A673 (cell line): ENCODE measurements at places on chromosomes 13 and 19. TPM values are rescaled to one million over a fixed set of nuclear protein-coding genes. Genes with fewer than 3 reads are reported as not detected.

ZIC2 gene
- 285 and 305 TPM in 2 replicates for total RNA-seq

LIG4 gene
- 9.8 and 11.1 TPM in 2 replicates for total RNA-seq

SLAIN1 gene
- 267 and 314 TPM in 2 replicates for total RNA-seq

PSG11 gene
- total RNA-seq: not detected in 2 replicates

C2CD4C gene
- total RNA-seq: 1.8 and 3.5 TPM in 2 replicates

CNN1 gene
- total RNA-seq: 0.60 TPM in 1 of 2 replicates, not detected in the other

TUBA3C gene
- not detected in 2 replicates for total RNA-seq

SIGLEC5 gene
- not detected in 2 replicates for total RNA-seq

ZNF235 gene
- total RNA-seq: 9.9 and 10.0 TPM in 2 replicates

DNA sequence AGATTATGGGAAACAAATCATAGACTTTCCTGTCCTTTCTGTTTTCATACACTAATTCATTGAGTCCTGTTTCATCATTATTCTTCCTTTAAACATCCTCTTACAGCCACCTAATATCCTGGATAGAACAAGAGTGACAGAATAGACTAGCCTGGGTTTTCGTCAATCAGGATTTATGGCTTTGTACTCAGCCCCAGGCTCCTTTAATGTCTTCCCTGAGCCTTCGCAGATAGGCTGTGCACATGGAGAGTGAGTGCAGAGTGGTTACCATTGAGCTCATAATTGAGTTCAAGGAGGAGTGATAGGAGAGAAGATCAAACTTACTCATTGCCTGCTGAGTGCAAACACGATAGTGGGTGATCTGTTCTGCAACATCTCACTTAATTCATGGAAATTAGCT is 304.9 kb downstream of the TDRD3 start:
- DNase-seq: peak; percentile 30

DNA sequence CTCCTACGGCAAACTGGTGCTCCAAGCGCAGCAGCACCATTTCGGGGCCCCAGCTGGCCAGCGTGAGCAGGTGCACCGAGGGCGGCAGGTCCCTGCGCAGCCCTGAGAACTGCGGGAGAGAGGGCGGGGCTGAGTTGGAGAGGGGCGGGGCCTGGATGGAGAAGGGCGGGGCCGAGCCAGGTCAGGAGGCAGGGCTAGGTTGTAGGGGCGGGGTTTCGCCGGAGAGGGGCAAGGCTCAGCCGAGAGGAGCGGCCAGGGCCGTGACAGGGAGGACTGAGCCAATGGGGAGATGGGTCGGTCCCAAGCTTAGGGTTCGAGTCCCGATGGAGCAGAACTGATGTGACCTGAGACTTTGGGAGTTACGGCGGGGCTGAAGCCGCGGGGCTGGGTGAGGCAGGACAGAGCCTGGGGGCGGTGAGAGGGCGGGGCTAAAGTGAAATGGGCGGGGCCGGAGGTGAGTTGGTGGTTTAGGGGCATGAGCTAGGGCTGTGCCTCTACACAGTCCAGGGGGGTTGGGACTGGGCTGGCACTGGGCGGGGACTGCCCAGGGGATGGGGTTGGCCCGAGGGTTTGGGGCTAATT is 19.0 kb downstream of the MAN2B1 start:
- peak; percentile 60 for DNase-seq

- DNase-seq: no peak
These were observed 17.3 kb downstream of the PRKCSH start for GRCh38 chr19:11452620-11453310.

GRCh38 chr19:32908641-32909190 is 39.1 kb upstream of the SLC7A9 start:
- DNase-seq: no peak

DNA sequence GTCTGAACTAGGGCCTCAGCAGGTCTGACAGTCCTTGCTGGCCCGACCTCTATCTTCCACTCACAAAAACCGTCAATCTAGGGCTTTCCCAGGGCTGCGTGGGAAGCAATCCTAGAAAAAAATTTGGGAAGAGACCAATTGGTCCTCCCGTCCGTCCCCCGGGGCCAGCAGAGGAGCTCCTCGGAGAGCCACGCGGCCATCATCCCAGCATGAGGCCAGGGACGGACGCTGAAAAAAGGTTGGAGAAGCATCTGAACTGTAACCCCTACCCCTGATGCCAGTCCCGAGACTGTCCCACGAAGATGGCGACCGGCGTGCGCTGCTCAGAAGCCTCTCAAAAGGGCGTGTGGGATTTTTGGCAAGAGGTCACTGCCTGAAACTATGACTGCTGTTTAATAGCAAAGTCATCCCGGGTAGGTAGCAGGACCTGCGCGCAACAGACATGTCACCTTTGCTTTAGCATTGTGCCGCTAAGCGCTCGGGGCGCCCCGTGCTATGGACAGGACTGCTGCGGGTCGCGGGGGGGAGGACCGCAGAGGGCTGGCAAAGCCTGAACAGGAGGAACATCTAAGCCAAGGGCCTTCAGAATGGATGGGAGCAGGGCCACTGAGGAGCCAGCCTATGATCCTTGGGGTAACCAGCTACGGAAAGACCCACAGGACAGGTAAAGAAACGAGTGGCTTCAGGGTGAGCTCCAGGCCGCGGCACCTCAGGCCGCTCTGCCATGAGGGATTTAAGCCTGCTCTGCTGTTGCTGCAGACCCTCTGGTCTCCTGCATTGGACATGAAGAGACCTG is 10.6 kb downstream of the AKAP8 start:
- DNase-seq: no peak

DNA sequence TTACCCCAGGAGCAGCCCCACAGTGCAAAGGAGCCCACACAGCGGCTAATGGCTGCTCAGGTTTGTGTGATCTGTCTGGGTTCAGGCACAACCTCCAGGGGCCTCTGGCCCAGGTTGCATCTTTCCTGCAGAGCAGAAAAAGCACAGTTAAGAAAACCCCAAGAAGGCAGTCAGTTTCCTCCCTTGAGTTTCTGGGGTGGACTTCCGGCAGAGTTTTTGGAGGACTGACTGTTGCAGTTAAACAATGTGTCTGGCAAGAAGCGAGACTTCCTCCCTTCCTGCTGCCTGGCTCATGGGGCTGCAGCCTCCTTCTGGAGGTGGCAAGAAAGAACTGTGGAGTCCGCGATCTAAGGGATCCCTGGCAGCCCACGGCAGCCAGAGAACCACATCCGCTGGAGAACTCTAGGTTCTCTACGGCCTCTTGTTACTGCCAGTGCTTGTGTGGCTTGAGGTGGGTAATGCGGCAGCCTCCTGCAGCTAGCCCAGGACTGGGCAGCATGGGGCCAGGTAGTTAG is 114.4 kb downstream of the ZDHHC20 start:
- DNase-seq: no peak

DNA sequence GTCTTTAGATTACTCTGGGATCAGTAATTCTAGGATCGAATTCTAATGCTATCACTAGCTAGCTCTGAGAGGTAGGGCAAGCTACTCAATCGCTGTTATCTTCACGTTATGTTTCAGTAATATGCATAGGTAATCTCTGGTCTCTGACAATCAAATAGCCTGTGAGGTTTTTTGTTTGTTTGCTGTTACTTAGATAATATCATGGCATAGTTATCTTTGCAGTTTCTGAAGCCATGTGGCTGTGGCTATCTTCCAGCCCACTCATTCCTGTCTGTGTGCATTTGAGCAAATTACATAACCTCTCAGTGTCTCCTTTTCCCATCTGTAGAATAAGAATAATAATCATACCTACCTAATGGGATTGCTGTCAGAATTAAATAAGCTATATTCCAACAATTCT is 330.2 kb downstream of the PCDH9 start:
- no peak for DNase-seq

- DNase-seq: peak; percentile 57
These were observed 1.5 kb upstream of the MYADM start for GRCh38 chr19:53865918-53866864.

DNA sequence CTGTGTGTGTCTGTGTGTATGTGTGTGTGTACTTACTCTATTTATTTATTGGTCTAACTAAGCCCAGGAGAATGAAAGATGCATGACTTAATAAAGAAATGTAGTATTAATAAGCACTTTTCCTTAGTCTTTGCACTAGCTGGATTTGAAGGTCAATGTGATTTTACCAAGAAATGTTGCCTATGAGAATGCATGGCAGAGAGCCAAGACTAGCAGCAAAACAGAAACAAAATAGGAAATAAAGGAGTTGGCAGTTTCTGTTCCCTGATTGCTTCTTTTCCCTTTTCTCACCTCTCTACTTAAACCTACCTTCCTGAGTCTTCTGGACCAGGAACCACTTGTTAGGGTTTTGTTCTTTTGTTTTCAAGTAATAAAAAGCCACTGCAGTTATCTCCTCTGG is 286.1 kb downstream of the KCTD12 start:
- DNase-seq: no peak

GRCh38 chr19:35353635-35354034 is 4.6 kb upstream of the FFAR3 start:
- no peak for DNase-seq

DNA sequence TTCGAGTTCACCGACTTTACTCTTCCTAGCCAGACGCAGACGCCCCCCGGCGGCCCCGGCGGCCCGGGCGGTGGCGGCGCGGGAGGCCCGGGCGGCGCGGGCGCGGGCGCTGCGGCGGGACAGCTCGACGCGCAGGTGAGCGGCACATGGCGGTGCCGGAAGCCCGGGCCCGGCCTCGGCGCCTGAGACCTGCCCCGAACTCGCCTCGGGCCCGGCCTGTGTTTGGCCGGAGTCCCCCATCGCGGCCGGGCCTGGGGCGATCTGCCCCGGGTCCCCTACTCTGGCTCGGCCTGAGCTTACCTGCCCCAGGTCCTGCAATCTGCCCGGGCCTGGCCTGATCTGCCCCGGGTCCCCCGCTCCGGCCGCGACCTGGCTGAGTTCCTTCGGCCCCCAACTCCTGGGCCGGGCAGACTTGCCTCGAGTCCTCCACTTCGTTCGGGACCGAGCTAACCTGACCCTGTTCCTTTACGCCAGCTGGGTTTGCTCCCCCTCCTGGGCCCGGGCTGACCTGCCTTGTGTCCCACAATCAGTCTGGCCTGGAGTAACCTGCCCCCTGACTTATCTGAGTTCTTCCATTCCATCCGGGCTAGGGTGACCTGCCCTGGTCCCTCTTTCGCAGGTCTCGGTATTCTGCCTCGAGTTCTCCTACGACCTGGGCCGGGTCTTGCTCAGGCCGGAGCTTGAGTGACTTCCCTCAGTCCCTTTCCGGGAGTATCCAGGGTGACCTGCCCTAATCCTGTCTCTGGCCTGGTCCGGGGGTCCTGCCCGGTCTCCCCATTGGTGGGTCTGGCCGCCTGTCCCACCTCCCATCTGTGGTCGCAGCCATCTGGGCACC is 764 bp downstream of the UPF1 start:
- no peak for DNase-seq

- no peak for DNase-seq
These were observed 14.7 kb downstream of the DGKH start for GRCh38 chr13:42063105-42063504.

DNA sequence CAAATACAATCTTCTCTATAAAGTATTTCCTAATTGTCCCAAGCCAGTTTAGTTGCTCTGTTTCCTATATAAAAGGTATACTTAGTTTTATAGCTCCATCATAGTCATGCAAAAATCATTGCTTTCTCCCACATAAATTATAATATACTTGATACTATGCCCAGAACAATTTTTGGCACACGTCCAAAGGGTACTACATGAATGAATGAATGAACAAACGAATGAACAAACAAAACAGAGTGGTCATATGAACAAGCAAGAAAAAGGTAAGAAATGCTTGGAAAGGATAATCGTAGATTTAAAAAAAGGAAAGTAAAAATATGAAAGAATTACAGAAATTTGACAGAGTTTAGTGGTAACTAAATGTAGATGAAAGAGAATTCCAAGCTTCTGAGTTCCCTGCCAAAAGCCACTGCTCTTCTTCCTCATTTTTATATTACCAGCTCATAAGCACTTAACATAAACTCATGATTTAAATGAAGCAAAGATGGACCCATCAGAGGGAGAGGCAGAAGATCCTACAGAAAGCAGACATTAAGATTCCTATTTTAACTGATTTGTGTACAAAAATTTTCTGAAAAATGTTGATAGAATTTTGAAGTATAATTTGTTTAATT is 123.2 kb downstream of the ENOX1 start:
- no peak for DNase-seq

GRCh38 chr19:3159565-3159964 is 19.0 kb upstream of the S1PR4 start:
- DNase-seq: no peak

DNA sequence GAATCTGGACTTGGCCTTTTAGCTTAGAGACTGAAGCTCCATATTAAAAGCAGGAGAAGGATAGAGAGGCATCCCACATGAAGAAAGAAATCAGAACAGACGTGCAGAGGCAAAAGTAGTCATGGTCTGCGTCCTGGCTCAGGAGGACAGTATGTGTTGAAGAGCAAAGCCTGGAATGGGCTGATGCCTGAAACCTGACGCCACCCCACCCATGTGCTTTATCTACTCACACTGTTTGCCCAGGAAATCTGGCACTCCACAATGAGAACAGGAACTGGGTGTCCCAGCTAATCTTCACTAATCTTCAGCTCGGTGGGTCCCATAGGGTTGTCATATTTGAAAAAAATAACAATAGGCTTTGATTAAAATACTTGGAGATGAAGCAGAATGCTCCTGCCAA is 549.0 kb upstream of the GPC6 start:
- peak; percentile 15 for DNase-seq

DNA sequence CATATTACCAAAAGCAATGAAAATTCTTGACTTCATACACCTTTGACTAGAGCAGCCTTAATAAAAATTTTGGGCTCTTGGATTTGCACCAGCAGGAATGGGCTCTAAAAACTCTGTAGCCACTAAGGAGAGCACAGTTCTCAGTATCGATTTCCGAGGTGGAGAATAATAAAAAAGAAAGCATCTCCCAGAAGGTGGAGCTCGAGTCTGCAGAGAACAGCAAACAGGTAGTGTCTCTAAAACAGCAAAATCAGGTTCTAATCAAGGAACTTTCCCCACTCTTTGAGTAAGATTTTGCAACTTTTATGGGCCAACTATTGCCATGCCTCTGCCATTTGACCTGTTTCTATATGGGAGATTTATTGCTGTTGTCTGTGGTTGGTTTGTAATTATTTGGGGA is 258.7 kb upstream of the GPC6 start:
- peak; percentile 42 for DNase-seq

GRCh38 chr19:5828661-5829566 is 10.6 kb downstream of the FUT6 start:
- DNase-seq: peak; percentile 83

DNA sequence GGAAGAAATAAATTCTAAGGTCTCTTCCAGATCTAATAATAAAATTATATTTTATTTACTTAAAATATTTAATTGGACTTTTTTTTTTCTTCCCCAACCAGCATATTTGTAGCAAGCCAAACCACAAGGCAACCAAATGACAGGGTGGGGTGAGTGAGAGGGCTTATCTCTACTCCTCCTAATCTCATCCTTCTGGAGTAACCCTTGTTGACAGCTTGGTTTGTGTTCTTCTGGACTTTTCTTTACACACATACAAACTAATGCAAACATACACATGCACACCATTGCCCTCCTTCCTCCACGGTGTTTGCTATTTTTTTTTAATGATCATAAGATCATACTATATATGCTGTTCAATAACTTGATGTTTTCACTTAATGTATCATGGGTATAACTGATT is 383.1 kb downstream of the DLEU7 start:
- no peak for DNase-seq

DNA sequence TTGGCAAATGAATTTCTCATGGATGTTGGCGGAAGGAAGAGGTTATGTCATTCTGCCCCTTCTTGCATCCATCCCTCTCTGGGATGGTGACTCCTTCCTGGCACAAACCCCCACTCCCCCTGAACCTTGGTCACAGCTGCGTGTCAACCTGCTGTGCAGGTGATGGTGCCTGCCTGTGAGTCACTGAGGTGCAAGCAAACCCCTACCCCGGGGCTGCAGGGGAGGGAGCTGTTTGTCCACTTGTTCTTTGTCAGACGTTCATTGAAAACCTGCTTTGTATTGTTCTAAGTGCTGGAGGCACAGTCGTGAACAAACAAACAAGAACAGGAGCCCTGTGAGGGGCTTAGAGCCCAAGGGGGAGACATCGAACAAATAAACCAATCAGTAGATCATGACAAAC is 2.0 kb upstream of the GAPDHS start:
- DNase-seq: no peak
